ENCODE measurements at places on chromosomes 1 and 21. TPM values are rescaled to one million over a fixed set of nuclear protein-coding genes. Genes with fewer than 3 reads are reported as not detected.

Gene NTNG1
- total RNA-seq, result 10.3 TPM

- DNase-seq, result no peak
These were observed 24.5 kb downstream of the PROK1 start for GRCh38 chr1:110475362-110476027.

Gene ZMYND12
- total RNA-seq, result 0.58 TPM

DNA sequence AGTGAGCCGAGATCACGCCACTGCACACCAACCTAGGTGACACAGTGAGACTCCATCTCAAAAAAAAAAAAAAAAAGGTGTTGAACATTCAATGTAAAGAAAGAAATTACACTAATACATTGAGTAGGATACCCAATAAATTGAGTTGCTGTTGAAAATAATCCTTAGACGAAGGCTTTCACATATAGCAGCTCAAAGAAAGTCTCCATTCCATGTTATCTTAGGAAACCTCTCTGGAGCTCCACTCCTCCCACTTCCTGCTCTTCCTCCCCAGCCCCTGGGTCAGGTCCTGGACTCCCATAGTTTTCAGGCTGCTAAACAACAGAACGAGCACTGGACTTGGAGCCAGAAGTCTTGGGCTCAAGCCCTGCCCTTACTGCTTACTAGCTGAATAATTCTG is 15.6 kb upstream of the CNR2 start:
- no peak for DNase-seq

DNA sequence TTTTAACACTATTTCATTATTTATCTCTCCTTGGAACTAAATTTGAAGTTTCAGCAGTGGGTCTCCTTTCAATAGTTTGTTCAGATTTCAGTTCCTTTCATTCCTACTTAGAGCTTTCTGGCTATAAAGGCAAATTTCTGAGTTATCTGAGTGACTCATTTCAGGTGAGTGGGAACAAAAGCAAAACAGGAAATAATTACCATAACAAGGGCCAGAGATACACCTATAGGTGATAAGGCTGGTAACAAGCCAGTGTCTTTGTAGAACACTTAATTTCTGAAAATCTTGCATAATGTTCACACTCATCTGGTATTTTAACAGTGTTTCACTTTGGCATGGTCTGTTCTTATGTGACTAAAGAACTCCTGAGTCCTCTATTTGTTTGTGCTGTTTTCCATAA is 64.5 kb upstream of the PRRC2C start:
- DNase-seq, result peak; percentile 49

DNA sequence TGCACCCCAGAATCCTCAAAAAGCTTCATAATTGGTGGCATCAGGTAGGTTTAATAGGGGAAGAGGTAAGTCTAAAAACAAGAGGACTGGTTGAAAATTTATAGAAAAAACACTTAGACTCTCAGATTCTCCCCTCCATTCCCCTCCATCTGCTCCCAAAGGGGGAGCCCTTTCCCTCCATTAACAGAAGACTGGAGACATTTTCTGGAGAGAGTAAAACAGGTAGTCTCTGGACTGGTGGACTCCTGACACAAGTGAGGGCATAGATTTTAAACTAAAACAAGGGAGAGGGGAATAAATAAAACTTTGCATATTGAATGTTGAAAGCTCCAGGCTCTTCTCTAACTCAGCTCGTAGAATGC is 54.0 kb upstream of the IPO9 start:
- DNase-seq, result no peak

DNA sequence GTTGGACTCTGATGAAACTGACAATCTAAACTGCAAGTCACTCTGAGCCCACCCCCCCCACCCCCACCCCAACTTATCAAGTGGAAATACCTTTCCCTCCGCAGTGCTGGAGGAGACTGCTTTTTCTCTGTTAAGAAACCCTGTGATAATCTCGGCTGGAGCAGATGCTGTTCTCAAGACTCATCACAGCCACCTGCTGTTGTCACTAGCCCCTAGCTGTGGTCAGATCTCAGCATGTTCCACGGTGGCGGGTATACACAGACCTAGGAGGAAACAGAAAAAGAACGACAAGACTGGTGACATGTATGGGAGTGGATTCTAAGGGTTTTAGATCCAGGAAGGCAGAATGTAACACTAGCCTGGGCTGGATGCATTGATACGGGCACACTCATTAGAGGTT is 2.3 kb downstream of the ACTL8 start:
- DNase-seq, result no peak

- no peak for DNase-seq
These were observed 25.0 kb upstream of the EPHB2 start for GRCh38 chr1:22685591-22686059.

GRCh38 chr1:64072089-64072793 is 131.2 kb upstream of the UBE2U start:
- DNase-seq, result peak; percentile 15

DNA sequence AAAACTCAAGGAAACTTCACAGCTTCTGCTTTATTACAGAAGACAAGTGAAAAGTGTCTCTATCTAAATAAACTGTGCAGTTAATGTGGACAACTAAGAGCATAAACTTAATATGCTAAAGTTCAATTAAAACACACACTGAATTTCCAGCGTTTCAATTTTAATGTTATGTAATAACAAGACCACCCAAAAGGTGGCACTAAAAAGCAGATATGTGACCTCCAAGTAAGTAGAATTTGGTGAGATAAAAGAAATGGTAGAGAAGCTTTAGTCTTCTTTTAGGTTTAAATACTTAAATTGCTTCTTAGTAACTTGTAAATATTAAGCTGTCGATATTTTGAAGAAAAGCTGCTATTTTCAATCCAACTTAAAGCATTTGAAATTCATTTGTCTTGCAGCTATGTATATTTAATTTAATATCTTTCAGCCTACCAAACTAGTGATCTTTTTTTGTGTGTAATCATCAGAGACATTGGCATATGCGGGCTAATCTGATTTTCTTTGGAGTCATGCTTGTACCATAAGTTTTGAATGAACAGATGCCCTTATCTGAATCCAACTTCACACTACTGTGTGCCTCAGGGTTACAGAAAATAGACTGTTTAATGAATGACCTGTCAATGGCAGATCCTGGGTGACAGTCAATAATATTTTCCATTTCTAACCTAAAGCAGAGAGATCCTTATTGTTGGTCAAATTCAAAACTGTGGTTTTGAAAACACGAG is 36.5 kb upstream of the ADAMTS1 start:
- DNase-seq, result peak; percentile 44

Gene LEMD1
- total RNA-seq, result 14.7 TPM

GRCh38 chr1:71592646-71593274 is 511.9 kb upstream of the ZRANB2 start:
- peak; percentile 46 for DNase-seq

DNA sequence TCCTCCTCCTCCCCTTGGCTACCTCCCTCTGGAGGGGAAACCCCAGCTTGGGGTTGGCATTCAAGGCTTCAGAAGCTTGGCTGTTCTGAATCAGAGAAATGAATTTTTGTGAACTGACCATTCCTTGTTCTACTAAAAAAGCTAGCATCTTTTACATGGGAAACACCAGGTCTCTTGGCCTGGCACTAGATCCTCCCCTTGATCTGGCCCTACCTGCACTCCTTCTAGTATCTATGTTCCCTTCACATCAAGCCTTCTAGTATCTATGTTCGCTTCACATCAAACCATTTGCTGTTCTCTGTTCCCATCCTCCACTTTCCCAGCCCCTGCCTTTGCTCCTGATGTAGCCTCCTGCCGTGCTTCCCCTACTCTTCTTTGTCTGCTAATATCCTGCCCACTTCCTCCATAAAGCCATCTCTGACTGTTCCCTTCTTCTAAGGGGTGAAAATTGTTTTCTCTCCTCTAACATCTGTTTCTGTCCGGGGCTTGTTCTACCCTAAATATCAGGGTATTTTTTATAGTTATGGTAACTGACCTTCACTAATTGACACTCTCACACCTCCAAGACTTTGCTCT is 25.8 kb downstream of the FAM151A start:
- no peak for DNase-seq

DNA sequence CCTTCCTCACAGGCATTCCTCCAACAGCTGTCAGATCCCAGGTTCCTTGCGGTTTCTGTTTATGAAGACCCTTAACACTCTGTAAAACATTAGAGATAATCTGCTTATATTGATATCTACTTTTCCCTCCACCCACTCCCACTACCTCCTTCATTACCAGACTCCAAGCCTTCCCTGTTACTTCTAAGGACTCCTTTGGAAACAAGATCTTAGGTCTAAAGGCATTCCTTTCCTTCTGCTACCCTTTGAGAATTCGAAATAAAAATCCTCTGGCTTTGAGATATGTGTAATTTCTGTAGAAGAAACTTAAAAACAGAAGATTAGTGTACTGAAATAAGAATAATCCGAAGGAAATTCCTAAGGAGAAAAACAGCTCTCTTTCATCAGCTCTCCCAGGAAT is 23.7 kb upstream of the LYPLAL1 start:
- DNase-seq, result no peak

GRCh38 chr1:162736184-162736583 is 54.3 kb upstream of the HSD17B7 start:
- DNase-seq, result no peak

- no peak for DNase-seq
These were observed 58.4 kb upstream of the KAZN start for GRCh38 chr1:14539953-14540563.

- no peak for DNase-seq
These were observed 4.2 kb downstream of the PLA2G2F start for GRCh38 chr1:20143318-20143717.

GRCh38 chr1:198161718-198162090 is 4.9 kb downstream of the NEK7 start:
- no peak for DNase-seq

- no peak for DNase-seq
These were observed 8.7 kb downstream of the COP1 start for GRCh38 chr1:176198413-176198812.

GRCh38 chr1:217193151-217193550 is 437.7 kb downstream of the GPATCH2 start:
- DNase-seq, result no peak

Gene MYBPH
- not detected for total RNA-seq

DNA sequence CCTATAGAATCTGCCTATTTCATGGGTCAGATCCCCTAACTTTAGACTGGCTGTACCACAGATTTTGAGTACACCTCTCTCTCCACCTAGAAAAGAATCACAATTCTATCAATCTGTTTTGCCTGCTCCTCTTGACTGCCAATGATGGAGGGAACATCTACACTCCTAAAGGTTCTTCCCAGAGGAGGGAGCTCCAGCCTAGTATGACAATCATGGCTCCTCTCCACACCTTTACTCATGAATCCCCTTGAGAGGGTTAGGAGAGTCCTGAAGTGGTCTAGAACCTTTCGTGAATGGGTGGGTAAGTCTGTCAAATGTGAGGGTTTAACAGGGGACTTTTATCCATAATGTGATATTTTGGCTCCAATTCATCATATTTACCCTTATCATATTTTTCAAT is 48.0 kb downstream of the DNAI4 start:
- peak; percentile 11 for DNase-seq

- no peak for DNase-seq
These were observed 6.2 kb upstream of the ZNF281 start for GRCh38 chr1:200415789-200416593.

- DNase-seq, result peak; percentile 34
These were observed 456.6 kb downstream of the RPS6KC1 start for GRCh38 chr1:213507472-213508223.

DNA sequence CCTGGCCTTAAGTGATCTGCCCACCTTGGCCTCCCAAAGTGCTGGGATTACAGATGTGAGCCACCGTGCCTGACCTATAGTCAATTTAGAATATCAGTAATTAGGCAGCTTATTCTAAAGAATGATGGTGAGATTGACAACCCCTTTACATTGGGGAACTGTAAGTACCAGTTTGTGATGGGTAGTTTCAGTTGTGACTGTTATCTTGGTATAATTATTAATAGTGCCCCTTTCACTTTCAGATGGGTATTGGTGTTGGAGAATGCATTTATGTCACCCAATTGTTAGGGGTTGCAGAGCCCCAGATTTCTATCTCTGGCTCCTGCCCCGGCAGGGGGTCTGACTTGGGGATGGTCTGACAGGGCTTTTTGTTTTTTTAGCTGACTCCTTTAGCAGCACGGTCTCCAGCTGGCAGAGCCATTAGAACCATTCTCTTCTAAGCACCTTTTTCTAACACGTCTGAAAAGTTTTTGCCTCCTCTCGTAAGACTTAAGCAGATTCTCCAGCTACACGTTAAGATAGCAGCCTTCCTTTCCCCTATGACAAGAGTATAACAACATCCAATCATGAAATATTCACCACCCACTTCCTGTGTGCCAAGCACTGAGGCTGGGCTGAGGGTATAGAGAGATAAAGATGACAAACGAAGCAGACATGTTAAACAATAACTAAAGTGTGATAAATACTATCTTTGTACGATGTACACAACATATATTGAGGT is 157.8 kb downstream of the SDCCAG8 start:
- peak; percentile 62 for DNase-seq

- DNase-seq, result no peak
These were observed 1.0 kb upstream of the LRRC38 start for GRCh38 chr1:13514821-13515220.

- DNase-seq, result no peak
These were observed 6.1 kb downstream of the OSBPL9 start for GRCh38 chr1:51623025-51623424.

GRCh38 chr1:36782785-36783184 is 251.5 kb downstream of the GRIK3 start:
- no peak for DNase-seq

DNA sequence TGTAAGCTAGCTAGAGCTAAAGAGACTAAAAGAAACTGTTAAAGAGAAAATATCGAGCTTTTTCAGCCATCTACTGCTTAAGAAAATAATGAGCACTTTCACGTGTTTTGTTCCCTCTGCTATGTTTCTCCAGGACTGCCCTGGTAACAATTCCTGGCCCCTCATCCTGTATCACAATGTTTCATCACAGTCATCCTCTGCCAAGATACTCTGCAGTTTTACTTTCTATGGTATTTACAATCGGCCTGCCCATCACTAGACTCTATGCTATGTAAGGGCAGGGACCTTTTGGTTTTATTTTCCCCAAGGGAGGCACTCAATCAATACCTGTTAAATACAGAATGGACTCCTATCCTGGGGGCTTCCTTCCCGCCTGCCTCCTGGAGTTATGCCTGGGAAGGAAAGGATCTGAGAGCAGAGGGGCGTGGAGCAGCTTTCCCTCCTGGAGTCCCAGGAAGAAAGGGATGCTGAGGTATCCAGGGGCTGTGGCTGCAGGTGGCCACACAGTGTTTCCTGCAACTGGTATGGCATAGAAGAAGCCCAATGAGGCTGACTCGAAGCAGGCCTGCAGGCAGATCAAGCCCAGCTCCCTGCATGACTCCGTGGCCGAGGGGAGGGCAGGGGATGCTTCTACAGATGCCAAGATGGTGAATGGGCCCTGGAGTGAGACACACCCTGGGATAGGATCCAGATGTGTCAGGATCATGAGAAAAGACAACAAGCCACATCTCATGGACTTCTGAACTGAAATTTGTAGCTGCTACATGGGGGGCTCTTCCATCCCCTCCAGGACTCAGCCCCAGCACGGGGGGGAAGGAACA is 52.9 kb downstream of the MATN1 start:
- DNase-seq, result no peak

- no peak for DNase-seq
These were observed 43.8 kb downstream of the CD53 start for GRCh38 chr1:110916669-110917306.

- DNase-seq, result no peak
These were observed 5.3 kb upstream of the ID3 start for GRCh38 chr1:23564529-23565122.

Gene PAPPA2
- total RNA-seq, result 1.4 TPM

- DNase-seq, result no peak
These were observed 223.3 kb downstream of the GPATCH2 start for GRCh38 chr1:217407534-217408001.

- no peak for DNase-seq
These were observed 73.8 kb upstream of the ATP1A1 start for GRCh38 chr1:116299248-116299647.

Gene AMY1C
- total RNA-seq, result not detected
